ENCODE measurements at places on chromosomes 4 and X.

DNA sequence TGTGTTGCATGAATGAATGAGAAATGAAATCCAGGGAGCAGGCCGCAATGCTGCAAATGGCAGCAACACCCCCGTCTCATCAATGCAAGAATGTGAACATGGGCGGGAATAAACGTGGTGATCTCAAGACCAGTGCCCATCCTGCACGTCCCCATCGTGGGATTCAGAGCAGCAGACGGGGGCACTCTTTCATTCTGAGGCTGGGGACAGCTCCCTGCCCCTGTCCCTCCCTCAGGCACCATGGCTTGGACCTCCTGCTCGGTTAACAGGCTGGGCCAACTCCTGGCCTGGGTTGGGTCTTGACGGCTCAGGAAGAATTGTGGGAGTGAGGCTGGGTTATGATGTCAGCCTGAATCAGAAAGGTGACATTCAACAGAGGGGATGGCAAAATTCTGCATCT, 78.9 kb downstream of the NSUN7 start:
- H3K27ac ChIP-seq: no peak overlapping the region
- peak; percentile 7 for DNase-seq
- H3K36me3 ChIP-seq: no peaks in the 10 kb centered on the region
- H3K27me3 ChIP-seq: no peaks in the 10 kb centered on the region

- no peaks in the 10 kb centered on the region for H3K27me3 ChIP-seq
- no peak for DNase-seq
- no peaks in the 10 kb centered on the region for H3K4me1 ChIP-seq
- H3K4me3 ChIP-seq: no peak overlapping the region
- H3K27ac ChIP-seq: no peak overlapping the region
- no peaks in the 10 kb centered on the region for H3K36me3 ChIP-seq
These were observed 36.8 kb downstream of the GPRIN3 start for GRCh38 chr4:89270792-89271191.

DNA sequence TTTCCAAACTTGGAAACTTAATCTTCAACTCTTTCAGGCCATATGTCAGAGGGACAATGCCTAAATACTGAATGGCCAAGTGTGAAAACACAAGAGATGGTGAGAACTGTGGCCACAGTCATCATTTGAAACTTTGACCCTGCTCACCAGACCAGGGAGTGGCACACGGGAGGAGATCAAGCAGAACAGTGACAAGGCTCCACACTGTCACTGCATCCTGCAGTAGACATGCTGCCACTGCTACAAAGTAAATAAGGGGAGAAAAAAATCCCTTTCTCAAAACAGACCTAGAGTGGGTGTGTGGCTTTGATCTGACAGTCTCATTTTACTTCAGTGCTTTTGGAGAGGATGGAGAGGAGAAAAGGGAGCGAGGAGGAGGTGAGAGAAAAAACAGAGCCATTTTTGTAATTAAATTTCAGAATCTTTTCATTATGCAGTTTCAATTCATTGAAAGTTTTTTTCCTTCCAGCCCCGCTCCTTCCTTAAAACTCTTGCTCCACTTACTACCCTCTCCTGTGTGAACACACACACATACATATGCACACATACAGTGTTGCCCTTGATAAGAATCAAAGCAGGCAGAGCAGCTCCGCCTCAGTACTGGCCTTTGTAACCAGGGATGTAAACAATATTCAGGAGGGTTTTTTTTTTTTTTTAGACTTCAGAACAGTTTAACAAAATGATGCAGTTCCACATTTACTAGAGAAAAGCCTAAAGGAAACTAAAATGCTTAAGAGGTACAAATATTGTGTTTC, 34.4 kb downstream of the NEXMIF start:
- H3K27me3 ChIP-seq: no peaks in the 10 kb centered on the region
- no peaks in the 10 kb centered on the region for H3K36me3 ChIP-seq
- DNase-seq: no peak
- no peaks in the 10 kb centered on the region for H3K4me1 ChIP-seq
- no peak overlapping the region for H3K27ac ChIP-seq

GRCh38 chrX:9357518-9358114, 107.2 kb upstream of the TBL1X start:
- H3K4me1 ChIP-seq: no peaks in the 10 kb centered on the region
- DNase-seq: no peak
- no peak overlapping the region for H3K4me3 ChIP-seq
- H3K27me3 ChIP-seq: no peaks in the 10 kb centered on the region
- H3K36me3 ChIP-seq: no peaks in the 10 kb centered on the region
- no peak overlapping the region for H3K27ac ChIP-seq

- no peaks in the 10 kb centered on the region for H3K36me3 ChIP-seq
- peaks cover 8% of the 10 kb centered on the region for H3K4me1 ChIP-seq
- no peak overlapping the region for H3K4me3 ChIP-seq
- no peak for DNase-seq
These were observed 89.3 kb upstream of the MAML3 start for GRCh38 chr4:140243278-140243753.

- no peaks in the 10 kb centered on the region for H3K27me3 ChIP-seq
- H3K4me3 ChIP-seq: no peak overlapping the region
- no peak for DNase-seq
These were observed 152.8 kb downstream of the ADGRA3 start for GRCh38 chr4:22363036-22363435.

DNA sequence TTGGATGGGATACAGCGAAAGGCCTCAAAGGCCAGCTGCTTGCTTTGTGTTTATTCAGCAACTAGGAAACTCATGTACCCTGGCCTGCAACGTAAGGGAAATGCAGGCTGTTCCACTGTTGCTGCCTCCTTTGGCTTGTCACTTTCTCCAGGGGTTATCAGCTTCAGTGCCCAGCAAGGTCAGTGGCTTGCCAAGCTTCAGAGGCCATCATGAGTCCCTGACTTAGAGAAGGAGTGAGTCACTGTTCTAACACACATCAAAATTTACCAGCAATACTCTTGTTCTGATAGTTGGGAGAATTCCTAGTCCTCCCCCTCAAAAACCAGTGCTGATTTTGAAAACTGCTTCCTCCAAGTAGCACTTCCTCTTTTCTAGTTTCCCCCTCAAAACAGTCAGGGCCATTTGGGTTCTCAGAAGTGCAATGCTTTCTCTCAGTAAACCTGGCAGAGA, 250.8 kb downstream of the ARHGAP24 start:
- no peak overlapping the region for H3K4me3 ChIP-seq
- H3K27ac ChIP-seq: peak overlapping the region; percentile 29
- peaks cover 14% of the 10 kb centered on the region for H3K4me1 ChIP-seq
- peak; percentile 44 for DNase-seq
- no peaks in the 10 kb centered on the region for H3K36me3 ChIP-seq

DNA sequence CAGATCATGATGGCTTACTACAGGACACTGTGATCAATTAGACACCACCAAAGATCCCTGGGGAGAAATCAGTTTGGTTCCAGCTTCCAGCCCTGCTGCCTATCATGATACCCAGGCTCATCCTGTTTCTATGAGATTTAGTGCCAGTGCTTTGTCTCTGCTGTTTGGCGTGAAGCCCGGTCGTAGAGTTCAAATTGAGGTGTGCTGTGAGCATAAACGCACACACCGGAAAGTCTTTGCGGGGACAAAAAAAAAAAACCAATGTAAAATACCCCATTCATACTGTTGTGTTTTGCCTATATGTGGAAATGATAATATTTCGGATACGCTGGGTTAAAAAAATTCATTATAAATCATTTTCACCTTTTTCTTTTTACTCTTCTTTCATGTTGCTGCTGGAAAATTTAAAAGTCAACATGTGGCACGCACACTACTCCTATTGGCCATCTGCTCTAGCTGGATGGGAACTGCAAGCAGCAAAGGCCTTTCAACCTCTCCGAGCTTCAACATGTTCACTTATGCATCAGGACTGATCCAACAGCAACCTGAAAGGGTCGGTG, 607 bp upstream of the DKC1 start:
- no peaks in the 10 kb centered on the region for H3K36me3 ChIP-seq
- peak overlapping the region; percentile 24 for H3K4me3 ChIP-seq
- H3K27ac ChIP-seq: no peak overlapping the region
- no peaks in the 10 kb centered on the region for H3K4me1 ChIP-seq

DNA sequence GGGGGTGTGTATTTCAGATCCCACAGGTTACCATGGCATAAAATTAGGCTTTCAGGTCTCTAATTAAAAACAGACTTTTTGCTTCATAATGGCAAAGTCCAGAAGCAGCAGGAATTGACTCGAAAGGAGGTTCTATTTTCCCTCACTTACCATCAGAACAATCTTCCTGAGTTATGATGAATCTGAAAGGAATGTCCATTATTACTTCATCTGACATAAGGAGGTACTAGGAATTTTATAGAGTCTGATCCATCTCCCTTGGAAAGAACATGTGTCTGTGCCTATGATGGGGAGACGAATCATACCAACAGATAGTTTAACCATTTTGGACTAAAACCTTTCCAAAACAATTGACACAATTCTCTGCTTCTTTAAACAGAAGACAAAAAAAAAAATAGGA, 206.3 kb upstream of the FGF13 start:
- DNase-seq: no peak
- no peaks in the 10 kb centered on the region for H3K27me3 ChIP-seq
- no peak overlapping the region for H3K27ac ChIP-seq
- no peaks in the 10 kb centered on the region for H3K4me1 ChIP-seq

GRCh38 chr4:528835-529234, 29.8 kb downstream of the PIGG start:
- H3K36me3 ChIP-seq: no peaks in the 10 kb centered on the region
- H3K27me3 ChIP-seq: no peaks in the 10 kb centered on the region
- no peak for DNase-seq
- H3K4me1 ChIP-seq: no peaks in the 10 kb centered on the region

GRCh38 chr4:150235808-150236271, 157.6 kb downstream of the DCLK2 start:
- H3K27ac ChIP-seq: no peak overlapping the region
- DNase-seq: no peak
- H3K27me3 ChIP-seq: no peaks in the 10 kb centered on the region
- no peaks in the 10 kb centered on the region for H3K4me1 ChIP-seq
- no peak overlapping the region for H3K4me3 ChIP-seq

DNA sequence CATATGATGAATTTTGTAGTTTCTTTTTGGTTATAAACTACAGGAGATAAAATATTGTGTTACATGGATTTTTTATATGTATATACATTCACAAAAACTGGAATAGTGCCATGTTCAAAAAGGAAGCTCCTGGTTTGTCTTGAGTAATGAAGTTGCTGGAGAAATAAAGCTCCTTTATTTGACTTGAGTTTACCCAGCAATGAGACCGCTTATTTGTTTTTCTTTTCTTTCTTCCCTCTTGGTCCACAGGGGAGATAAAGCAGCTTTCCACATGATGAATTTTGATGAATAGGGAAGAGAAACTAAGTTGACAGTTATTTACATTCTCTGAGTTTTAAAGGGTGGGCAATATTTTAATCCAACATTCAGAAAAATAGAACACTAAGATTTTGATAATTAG, 176.5 kb downstream of the GPM6A start:
- H3K27ac ChIP-seq: no peak overlapping the region
- no peaks in the 10 kb centered on the region for H3K36me3 ChIP-seq

GRCh38 chrX:129427267-129427666, 96.0 kb downstream of the SMARCA1 start:
- DNase-seq: no peak
- H3K4me3 ChIP-seq: no peak overlapping the region
- no peaks in the 10 kb centered on the region for H3K27me3 ChIP-seq
- H3K36me3 ChIP-seq: no peaks in the 10 kb centered on the region
- H3K4me1 ChIP-seq: no peaks in the 10 kb centered on the region
- H3K27ac ChIP-seq: no peak overlapping the region

DNA sequence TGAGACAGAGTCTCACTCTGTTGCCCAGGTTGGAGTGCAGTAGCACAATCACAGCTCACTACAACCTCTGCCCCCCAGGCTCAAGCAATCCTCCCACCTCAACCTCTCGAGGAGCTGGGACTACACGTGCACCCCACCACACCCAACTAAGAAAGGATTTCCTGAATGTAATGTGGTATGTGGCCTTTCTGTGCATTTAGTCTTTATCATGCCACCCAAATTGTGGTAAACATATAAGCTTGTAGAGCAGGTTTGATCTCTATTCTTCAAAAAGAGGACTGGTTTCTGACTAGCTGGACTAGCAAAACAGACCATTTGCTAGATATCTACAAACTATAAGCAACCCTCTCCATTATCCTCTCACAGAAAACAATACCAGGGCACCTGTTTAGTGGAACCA, 33.6 kb downstream of the ELOVL6 start:
- no peaks in the 10 kb centered on the region for H3K36me3 ChIP-seq
- no peak for DNase-seq
- H3K27me3 ChIP-seq: no peaks in the 10 kb centered on the region

All from testis (tissue), 5 donors.